ENCODE measurements at places on chromosomes 7 and 10.

GRCh38 chr7:110762546-110763225, 328.2 kb upstream of the LRRN3 start:
- DNase-seq, result peak; percentile 3

DNA sequence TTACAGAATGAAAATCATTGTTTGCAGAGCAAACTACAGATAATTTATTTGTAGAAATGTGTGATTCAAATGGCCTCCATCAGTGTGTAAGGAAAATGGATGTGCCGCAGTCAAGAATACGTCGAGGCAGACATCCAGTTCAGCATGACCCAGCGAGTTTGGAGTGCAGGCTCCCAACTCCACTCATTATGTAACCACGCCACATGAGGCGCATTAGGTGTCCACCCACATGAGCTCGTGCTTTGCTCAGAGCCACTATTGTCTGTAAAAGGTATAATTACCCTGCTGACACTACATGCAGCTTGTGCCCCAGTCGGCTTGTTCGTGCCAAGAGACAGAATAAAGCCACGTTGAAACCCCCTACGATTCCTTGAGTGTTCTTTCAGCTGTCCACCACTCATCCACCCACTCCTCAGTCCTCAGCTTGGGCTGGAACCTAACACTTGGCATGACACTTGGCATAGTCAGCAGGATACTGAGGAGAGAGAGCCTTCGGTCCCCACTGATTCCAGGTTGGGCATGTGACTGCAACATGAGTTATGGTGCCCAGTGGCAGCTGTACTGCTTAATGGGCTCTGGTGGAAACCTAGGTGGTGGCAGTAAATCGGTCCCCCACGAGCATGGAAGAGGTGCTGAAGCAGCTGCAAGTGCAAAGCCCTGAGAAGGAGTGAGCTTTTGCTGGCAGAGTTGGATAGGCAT, 102.7 kb downstream of the BICC1 start:
- no peak for DNase-seq

DNA sequence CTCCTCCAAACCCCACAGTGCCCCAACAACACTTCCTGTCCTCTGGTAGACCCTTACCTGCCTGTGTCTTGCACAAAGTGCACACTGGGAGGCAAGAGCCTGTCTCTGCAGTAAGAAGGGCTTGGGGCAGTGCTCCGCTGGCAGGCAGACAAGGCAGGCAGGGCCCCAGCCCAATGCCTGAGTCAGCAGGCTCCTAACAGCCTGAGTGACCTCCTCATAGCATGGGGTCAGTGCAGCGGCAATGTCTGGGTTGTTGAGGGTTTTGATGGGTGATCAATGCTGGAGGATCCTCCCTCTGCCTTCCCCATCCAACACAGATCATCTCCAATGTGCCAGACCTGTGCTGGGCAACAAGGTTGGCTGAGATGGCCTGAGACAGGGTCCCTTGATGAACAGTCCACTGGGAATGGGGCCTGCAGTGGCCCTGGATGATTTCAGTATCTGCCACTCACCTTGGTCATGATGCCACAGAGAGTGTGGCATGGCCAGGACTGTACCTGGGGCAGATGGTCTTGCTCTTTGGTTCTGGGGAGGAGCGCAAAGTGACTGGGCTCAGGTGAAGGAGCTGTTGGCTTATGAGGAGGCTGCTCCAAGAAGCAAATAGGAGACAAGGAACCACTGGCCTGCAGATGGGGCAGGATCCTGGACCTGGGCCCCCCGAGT, 55.6 kb upstream of the CAMK2B start:
- no peak for DNase-seq

DNA sequence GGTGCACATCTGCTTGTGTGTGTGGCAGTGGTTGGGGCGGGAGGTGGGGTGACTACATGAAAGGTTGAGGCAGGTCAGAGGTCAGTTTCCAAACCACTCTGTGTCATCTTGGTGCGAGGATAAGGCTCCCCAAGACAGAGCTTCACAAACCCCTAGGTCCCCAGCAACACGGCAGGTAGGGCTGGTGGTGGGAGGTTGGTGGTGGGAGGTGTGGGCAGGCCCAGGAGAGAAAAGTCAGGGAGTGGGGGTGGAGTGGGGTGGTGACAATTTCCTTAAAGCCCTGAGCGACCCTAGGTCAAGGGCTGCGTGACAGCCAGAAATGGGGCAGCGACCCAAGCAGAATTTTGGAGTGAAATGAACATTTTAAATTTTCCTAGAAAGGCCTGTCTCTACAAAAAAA, 1.6 kb upstream of the STRA8 start:
- DNase-seq, result no peak

- no peak for DNase-seq
Observed at GRCh38 chr10:76161301-76161582, 729.8 kb downstream of the LRMDA start.

DNA sequence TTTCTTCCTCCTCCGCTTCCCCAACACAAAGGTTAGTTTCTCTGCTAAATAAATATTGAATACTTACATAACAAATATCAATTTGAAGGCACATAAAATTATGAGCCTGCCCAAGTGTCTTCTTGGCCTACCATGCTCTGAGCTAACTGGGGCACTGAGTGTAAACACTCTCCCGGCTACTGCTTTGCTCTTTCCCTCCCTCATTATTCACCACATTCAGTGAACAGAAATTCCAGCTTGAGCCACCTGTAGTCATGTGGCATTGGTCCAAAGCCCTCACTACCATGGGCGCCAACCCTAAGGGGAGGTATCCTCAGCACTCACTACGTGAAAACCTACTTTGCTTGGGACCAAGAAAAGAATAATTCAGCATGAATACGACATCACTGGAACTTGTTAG, 409.0 kb downstream of the KCNMA1 start:
- DNase-seq, result peak; percentile 56

DNA sequence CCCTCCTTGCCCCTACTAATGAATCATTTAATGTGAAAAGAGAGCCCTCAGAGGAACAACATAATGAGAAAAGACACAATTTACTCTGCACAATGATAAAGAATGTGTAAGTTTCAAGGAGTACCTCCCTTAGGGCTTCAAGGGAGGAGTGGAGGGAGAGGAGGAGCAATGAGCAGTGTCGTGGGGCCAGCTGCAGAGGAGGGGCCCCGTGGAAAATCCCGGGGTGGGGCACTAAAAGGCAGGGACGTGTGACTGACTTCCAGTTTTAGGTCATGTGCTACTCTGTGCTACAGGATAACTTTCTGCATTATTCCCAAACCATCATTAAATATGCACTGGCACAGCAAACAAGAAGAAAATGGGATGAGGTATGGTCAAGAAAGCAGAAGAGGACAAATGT, 108.1 kb downstream of the ANLN start:
- DNase-seq, result no peak

DNA sequence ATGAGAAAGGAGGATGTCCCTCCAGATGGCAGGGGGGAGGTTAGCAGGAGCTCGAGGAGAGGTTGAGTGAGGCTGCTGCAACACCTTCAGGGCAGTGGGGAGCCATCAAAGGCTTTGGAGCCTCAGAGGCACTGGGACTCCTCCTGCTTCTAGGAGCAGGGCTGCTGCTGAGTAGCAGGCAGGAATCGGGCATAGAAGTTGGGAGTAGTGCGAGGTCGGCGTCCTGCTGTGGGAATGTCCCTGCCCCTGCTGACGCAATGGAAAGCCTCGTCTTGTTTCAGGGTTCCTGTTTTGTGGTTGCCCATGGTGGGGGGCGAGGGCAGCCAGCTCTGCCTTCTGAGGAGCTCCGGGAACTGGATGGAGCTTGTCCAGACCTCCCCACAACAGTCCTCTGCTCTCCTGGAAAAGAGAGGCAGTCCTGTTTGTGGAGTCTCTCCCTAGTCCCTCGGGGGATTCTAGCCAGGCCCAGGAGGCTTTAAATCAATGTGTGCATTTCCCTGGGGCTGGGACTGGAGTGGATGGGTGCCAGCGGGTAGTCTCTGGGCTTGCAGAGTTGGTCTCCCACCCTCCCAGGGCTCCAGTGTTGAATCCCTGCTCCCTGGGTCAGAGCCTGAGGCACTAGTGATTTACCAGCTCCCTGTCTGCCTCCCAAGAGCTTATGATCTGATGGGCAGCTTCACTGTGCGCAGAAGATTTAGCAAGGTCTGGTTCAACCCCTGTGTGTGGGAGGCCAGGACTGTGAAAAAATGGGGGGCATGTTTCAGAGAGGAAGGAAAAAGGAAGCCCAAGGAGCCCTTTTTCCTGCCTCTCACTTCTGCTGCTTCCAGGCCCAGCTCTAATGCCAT, 98.7 kb upstream of the PPIF start:
- DNase-seq, result peak; percentile 86

GRCh38 chr7:50450590-50451032, 461 bp upstream of the FIGNL1 start:
- DNase-seq, result peak; percentile 14

DNA sequence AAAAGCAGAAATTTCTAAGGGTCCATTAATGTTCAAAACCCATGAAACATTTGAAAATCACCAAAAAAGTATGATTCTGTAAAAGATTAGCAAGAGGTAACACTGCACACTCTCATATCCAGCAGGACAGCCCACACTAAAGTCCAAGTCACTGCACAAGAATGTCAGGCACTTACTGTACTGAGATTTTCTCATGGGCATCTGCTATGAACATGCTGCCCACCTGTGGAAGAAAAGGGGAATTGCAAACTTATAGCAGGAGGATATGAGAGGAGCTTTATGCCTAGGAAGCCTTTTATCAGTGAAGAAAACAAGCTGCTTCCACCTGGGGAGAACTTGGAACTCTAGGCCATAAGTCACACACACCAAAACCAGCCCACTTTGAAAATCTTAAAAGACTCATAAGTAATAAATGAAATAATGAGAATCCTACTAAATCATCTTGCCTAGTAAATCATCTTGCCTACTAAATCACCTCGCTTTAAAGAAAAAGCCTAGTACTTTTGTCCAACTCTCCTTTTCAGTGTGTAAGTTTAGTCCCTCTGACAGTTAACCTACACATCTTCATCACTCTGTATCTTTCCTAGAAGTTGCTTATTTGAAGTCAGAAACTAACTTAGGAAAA, 46.1 kb downstream of the ARMH3 start:
- DNase-seq, result peak; percentile 93
